Activated effector memory CD4-positive, alpha-beta T cell treated with Interleukin-2 at 50 U/mL for 16 hours (primary cell): ENCODE measurements at places on chromosomes 1 and 21.

DNA sequence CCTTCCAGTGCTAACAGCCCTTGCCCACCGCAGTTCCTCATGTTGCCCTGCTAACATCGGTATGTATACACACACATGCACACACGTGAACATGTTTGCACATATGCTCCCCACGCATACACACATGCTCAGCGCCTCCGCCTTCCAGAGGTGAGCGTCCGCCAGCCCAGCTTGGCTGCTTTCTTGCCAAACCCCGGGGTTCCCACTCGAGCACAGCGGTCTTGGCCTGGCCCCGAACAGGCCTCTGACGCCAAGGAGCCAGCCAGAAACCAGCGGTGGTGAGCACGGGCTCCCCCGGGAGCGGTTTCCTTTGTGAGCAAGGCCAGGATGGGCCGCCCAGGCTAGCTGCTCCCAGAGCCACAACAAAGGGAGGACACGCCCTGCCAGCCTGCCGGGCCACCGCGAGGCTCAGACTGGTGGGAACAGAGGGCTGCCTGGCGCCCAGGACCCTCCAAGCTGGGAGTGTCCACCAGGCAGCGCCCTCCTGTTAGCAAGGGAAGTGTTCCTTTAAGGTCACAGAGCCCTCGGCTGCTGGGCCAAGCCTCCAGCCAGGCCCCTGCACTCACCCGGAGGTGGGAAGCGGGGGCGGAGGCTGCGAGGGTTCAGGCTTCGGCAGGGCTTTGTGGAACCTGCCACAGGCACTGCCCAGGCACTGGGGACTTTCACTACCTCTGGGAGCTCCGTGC lies 65.4 kb downstream of the ALPL start:
- DNase-seq: no peak

GRCh38 chr1:46421739-46422138 lies 27.6 kb downstream of the FAAH start:
- DNase-seq: no peak

- DNase-seq: no peak
Observed at GRCh38 chr1:15668089-15668754, 15.9 kb upstream of the PLEKHM2 start.

DNA sequence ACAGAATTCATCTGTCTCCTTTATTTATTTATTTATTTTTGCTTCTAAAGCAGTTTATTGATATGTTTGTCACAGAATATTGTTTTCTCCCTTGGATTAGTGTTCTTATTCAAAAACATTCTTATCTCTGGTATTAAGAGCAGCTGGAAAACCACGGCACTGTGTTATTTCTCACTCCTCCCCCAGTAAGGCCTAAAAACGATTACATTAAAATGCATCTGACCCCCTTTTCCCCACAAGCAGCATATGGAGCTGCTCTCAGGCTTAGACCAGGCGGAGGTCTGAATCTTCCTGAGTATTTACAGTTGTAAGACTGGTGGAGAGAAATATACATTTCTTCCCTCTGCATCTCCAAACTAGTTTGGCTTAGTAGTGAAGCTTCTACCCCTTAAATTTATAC lies 86.8 kb downstream of the HLX start:
- no peak for DNase-seq

- DNase-seq: no peak
Observed at GRCh38 chr1:240888039-240888786, 276.3 kb upstream of the GREM2 start.

GRCh38 chr1:213600879-213601278 lies 386.9 kb upstream of the PROX1 start:
- DNase-seq: no peak

DNA sequence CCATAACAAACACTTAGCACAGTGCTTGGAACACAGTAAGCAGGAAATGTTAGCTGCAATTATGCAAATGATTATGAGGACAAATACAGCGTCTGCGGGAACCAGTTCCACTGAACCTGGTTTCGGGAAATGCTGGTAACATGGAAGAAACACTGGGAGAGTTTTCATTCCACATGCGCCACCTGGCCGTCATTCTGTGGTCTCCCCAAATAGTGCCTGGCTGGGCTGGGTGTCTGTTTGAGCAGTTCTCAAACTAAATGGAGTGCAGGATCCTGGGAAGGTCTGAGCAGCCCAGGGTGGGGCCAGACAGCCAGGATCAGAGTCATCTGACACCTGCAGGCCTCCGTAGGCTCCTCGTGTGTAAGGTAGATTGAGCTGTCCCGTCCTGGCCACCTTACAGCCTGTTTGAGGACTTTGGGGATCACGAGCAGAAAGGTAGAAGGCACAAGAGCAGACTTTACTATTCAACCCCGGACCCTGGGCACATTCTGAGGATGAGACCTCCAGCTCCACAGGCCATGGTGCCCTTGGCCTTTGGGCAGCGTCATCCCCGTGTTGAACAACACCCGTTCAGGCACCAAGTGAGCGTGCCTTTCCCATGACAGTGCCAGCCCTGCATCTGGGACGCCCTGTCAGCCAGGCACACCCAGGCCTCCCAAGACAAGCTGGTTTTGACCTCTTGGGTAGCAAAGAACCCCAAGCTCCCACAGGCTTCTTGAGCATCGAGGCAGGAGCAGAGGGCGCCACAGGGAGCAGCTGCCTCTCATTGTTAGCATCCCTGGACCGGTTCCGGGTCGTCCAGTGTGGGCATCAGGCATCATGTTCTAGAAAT lies 101.9 kb downstream of the PRDM2 start:
- no peak for DNase-seq

- DNase-seq: peak; percentile 71
Observed at GRCh38 chr1:204806943-204807687, 63.5 kb upstream of the NFASC start.

DNA sequence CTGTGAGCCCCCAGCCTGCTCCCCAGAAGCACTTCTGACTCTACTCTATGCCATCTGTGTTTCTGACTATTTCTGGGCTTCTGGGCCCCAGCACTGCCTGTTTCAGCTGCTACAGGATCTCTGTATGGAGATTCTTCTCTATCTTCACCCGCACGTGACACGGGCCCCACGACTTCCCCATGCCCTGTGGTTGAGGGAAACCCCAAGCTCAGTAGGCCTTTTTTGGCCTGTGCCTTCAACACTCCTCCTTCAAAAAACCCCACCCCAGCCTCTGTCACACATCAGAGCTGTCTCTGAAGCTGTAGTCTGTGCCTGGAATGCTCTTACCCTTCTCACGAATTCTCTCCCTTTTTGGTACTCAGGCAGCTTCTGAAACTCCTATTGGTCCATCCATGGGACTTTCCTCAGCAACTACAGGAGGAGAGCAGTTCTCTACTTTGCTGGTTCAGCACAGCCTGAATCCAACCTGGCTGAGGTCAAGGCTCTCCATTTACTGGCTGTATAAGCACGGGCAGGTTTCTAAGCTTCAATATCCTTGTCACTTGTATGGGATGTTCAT lies 2.0 kb upstream of the NID1 start:
- DNase-seq: peak; percentile 50

GRCh38 chr1:20290624-20291597 lies at the start of gene VWA5B1:
Gene VWA5B1, plus strand, starts transcription at chr1:20290875. Its CDS starts 19,727 bp downstream, at chr1:20310602.
- DNase-seq: no peak

- DNase-seq: no peak
Observed at GRCh38 chr1:210739627-210740026, 394.3 kb downstream of the KCNH1 start.
